ENCODE measurements at places on chromosomes 1 and 21. TPM values are rescaled to one million over a fixed set of nuclear protein-coding genes. Genes with fewer than 3 reads are reported as not detected.

GRCh38 chr1:65278376-65279069 lies 30.8 kb upstream of the DNAJC6 start:
- DNase-seq: no peak
- peak overlapping the region; percentile 11 for H3K4me3 ChIP-seq
- H3K27ac ChIP-seq: peak overlapping the region; percentile 37
- H3K4me1 ChIP-seq: peaks cover 28% of the 10 kb centered on the region
- no peaks in the 10 kb centered on the region for H3K27me3 ChIP-seq

- H3K4me1 ChIP-seq: no peaks in the 10 kb centered on the region
- H3K4me3 ChIP-seq: no peak overlapping the region
- H3K27ac ChIP-seq: no peak overlapping the region
- no peak for DNase-seq
Observed at GRCh38 chr1:53585565-53585964, 126.4 kb downstream of the DMRTB1 start.

GRCh38 chr1:159200769-159201168 lies 3.9 kb upstream of the ACKR1 start:
- no peak overlapping the region for H3K4me3 ChIP-seq
- no peaks in the 10 kb centered on the region for H3K4me1 ChIP-seq
- peaks cover 39% of the 10 kb centered on the region for H3K27me3 ChIP-seq
- no peak overlapping the region for H3K27ac ChIP-seq
- H3K36me3 ChIP-seq: no peaks in the 10 kb centered on the region

The DNASE2B gene
- not detected for total RNA-seq

- no peak for DNase-seq
- H3K27me3 ChIP-seq: no peaks in the 10 kb centered on the region
- peaks cover 39% of the 10 kb centered on the region for H3K4me1 ChIP-seq
Observed at GRCh38 chr1:101241485-101242225, 4.8 kb downstream of the S1PR1 start.

The HTR1D gene
- total RNA-seq: not detected

GRCh38 chr1:226548256-226549093 lies at the start of gene STUM:
Gene STUM, plus strand, starts transcription at chr1:226548764. Its CDS starts 141 bp downstream, at chr1:226548905.
- H3K27ac ChIP-seq: peak within 1 kb of the TSS; percentile 7
- peaks cover 76% of the 10 kb centered on the region for H3K4me1 ChIP-seq
- peak within 1 kb of the TSS; percentile 55 for H3K4me3 ChIP-seq
- DNase-seq: no peak

The PSMG1 gene
- 29.3 TPM for total RNA-seq

- no peak overlapping the region for H3K4me3 ChIP-seq
- H3K36me3 ChIP-seq: no peaks in the 10 kb centered on the region
- no peaks in the 10 kb centered on the region for H3K4me1 ChIP-seq
- no peak for DNase-seq
Observed at GRCh38 chr21:29470397-29470796, 171.7 kb downstream of the BACH1 start.

GRCh38 chr1:204714861-204715511 lies 29.4 kb upstream of the LRRN2 start:
- no peak overlapping the region for H3K4me3 ChIP-seq
- peaks cover 6% of the 10 kb centered on the region for H3K4me1 ChIP-seq
- no peak overlapping the region for H3K27ac ChIP-seq
- no peaks in the 10 kb centered on the region for H3K36me3 ChIP-seq

GRCh38 chr1:101920577-101920976 lies 76.1 kb downstream of the OLFM3 start:
- no peak for DNase-seq
- peaks cover 9% of the 10 kb centered on the region for H3K4me1 ChIP-seq
- no peaks in the 10 kb centered on the region for H3K36me3 ChIP-seq
- no peak overlapping the region for H3K4me3 ChIP-seq

- peaks cover 3% of the 10 kb centered on the region for H3K4me1 ChIP-seq
- DNase-seq: peak; percentile 37
- no peaks in the 10 kb centered on the region for H3K27me3 ChIP-seq
- H3K27ac ChIP-seq: peak within 1 kb of the TSS; percentile 46
Observed at GRCh38 chr1:9996624-9997582, at the start of gene RBP7. Gene RBP7, plus strand, starts transcription at chr1:9997228. Its CDS starts 31 bp downstream, at chr1:9997259.

The HES3 gene
- total RNA-seq: not detected

The LCE1A gene
- not detected for total RNA-seq

DNA sequence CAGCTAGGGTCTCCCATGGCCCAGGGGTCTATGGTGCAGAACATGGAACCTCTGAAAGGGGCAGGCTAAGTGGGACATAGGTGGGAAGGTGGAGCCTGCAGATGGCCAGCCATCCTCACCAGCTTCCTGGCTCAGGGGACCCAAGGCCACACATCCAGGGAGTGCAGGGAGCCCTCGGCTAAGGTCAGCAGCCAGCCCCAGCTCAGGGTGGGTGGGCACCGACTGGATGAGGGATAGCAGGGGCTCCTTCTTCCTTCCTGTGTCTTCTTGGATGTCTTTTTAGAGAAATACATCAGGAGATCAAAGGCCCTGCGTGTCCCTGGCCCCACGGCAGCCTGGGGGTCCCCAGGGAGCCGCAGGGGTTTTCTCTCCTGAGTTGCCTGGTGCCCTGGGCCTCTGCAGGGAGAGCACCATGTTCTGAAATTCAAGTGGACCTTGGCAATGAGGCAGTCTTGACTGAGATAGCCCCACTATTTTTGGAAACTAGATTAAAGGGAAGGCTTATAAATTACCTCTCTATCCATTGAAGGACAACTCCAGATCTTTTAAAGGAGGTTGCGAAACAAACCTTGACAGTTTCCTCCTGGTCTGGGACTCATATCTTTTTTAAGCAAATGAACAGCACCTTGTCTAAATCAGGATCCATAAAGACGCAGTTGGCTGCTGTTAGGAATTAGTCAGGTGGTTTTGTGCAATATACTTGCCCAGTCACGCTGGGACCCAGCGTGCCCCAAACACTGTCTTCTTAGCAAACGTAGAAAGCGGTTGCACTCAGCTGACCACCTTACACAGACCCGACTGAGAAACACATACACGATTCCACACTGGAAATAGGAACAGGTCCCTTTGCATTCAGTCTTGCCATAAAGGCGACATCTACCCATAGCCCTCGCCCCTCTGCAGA lies 242.3 kb downstream of the TOMM20 start:
- DNase-seq: no peak
- peak overlapping the region; percentile 90 for H3K27ac ChIP-seq
- no peak overlapping the region for H3K4me3 ChIP-seq
- H3K4me1 ChIP-seq: peaks cover 15% of the 10 kb centered on the region
- H3K36me3 ChIP-seq: no peaks in the 10 kb centered on the region

DNA sequence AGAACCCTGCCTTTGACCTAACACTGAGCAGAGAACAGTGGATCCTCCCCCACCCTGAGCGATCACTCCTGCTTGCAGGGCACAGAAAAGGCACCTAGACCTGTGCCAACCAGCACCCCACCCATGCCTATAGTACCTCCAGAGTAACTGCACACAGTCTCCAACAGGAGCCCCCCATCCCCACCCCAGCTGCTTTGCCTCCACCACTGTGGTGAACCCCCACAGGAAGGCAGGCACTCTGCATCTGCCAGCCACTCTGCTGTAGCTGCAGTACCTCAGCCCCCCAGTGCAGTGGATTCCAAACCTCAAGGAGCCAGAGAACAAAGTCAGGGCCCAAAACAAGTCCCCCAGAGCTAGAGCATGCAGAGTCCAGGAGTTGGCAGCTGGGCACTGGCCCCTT lies 10.7 kb downstream of the SPATC1L start:
- no peak overlapping the region for H3K27ac ChIP-seq
- H3K4me1 ChIP-seq: no peaks in the 10 kb centered on the region
- no peaks in the 10 kb centered on the region for H3K27me3 ChIP-seq
- no peak overlapping the region for H3K4me3 ChIP-seq
- H3K36me3 ChIP-seq: no peaks in the 10 kb centered on the region
- no peak for DNase-seq

DNA sequence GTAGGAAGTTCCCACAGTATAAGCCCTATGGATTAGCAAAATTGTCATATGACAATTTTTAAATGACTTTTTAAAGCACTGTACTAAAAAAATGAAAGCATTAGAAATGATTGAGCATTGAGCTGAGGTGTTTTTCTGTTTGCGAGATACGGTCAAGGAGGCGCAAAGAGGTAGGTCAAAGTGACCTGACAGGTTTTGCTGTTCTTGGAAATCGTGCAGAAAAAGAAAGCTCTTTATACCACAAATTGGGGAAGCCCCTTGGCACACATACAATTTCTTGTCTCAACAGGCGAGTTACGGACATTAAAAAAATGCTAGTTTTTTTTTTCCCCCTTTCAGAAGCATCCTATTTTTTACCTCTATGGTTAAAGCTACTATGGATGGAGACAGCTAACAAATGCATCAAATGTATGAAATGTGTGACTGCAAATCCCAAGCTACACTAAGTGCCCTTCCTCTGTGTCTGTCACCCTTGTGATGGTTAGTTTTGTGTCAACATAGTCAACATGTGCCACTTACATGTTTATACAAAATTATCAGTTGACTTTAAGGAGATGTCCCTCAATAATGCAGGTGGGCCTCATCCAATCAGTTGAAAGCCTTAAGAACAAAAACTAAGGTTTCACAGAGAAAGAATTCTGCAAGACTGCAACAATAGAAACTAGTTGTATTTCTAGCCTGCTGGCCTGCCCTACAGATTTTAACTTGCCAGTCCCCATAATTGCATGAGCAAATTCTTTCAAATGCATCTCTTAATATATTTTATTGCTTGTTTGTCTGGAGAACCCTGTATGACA lies 29.3 kb downstream of the CRYZ start:
- H3K4me1 ChIP-seq: no peaks in the 10 kb centered on the region
- H3K27me3 ChIP-seq: no peaks in the 10 kb centered on the region
- no peak overlapping the region for H3K4me3 ChIP-seq
- DNase-seq: no peak
- no peak overlapping the region for H3K27ac ChIP-seq
- peaks cover 23% of the 10 kb centered on the region for H3K36me3 ChIP-seq

GRCh38 chr1:42851420-42851819 lies 5.0 kb downstream of the ZNF691 start:
- H3K36me3 ChIP-seq: no peaks in the 10 kb centered on the region
- H3K27me3 ChIP-seq: no peaks in the 10 kb centered on the region
- no peak overlapping the region for H3K4me3 ChIP-seq
- no peak for DNase-seq
- peaks cover 12% of the 10 kb centered on the region for H3K4me1 ChIP-seq

The SPRR5 gene
- not detected for total RNA-seq

DNA sequence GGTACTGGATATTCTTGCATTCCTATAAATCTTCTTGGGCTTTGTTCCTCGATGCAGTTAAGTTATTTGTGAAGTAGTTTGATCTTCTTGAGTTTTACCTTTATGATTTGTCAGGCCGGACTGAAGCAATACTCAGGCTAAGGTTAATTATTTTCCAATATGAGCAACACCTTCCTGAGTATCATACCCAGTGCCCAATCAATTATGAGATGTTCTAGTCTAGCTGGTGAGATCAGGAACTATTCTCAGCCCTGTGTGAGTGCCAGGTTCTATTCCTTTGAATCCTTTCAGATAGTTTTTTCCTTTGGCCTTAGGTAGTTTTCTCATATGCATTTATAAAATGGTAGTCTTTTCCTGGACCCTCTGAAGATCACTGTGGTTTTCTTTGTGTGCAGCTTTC lies 92.5 kb downstream of the SCMH1 start:
- H3K36me3 ChIP-seq: no peaks in the 10 kb centered on the region
- H3K27ac ChIP-seq: no peak overlapping the region
- H3K4me3 ChIP-seq: no peak overlapping the region
- peaks cover 18% of the 10 kb centered on the region for H3K4me1 ChIP-seq

DNA sequence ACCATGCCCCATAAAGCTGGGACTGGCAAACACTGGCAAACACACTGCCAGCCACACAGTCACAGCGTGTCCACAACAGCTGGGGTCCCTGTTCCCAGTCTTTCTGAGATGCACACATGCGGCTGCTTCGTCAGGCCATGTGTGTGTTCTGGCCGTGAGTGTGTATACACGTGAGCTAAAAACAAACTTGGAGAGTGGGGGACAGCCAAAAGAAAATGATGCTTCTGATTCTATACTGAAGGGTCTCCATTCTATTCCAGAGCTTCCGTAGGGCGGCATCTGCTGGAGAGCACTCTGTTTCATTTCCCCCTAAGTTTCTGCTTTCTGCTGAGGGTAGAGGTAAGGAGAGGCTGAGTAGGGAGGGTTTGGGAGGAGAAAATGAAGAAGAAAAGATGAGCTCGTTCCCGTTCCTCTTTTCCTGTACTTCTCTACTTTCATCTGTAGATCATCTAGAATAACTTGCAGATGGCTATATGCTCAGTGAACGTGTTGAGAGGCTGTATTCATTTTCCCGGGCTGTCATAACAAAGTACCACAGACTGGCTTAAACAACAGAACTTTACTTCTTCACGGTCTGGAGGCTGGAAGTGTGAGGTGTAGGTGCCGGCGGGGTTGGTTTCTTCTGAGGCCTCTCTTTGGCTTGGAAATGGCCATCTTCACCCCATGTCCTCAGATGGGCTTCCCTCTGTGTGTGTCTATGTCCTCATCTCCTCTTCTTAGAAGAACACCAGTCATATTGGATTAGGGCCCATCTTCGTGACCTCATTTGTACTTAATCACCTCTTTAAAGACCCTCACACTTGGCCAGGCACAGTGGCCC lies 151.6 kb downstream of the TOMM20 start:
- H3K36me3 ChIP-seq: no peaks in the 10 kb centered on the region
- H3K4me3 ChIP-seq: no peak overlapping the region
- peak overlapping the region; percentile 93 for H3K27ac ChIP-seq
- no peaks in the 10 kb centered on the region for H3K27me3 ChIP-seq
- no peak for DNase-seq
- H3K4me1 ChIP-seq: peaks cover 54% of the 10 kb centered on the region

DNA sequence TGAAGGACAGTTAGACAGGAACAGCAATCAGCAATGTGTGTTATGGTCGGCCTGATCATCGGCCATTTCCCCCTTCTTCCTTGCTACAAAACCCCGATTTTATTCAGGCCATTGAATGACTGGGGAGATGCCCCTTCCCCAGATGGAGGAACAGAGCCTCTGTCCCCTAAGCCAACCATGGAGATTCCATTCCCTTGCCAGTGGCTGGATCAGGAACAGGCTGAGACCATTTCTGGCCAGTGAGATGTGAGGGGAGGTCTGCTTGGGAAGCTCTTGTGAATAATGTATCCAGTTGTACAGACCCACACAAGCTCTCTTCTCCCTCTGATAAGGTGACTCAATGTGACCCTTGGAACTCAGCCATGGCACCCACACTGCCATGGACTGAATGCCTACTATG lies 7.7 kb downstream of the CSRP1 start:
- peaks cover 77% of the 10 kb centered on the region for H3K4me1 ChIP-seq
- H3K27me3 ChIP-seq: no peaks in the 10 kb centered on the region
- H3K27ac ChIP-seq: no peak overlapping the region
- H3K36me3 ChIP-seq: no peaks in the 10 kb centered on the region
- H3K4me3 ChIP-seq: no peak overlapping the region

DNA sequence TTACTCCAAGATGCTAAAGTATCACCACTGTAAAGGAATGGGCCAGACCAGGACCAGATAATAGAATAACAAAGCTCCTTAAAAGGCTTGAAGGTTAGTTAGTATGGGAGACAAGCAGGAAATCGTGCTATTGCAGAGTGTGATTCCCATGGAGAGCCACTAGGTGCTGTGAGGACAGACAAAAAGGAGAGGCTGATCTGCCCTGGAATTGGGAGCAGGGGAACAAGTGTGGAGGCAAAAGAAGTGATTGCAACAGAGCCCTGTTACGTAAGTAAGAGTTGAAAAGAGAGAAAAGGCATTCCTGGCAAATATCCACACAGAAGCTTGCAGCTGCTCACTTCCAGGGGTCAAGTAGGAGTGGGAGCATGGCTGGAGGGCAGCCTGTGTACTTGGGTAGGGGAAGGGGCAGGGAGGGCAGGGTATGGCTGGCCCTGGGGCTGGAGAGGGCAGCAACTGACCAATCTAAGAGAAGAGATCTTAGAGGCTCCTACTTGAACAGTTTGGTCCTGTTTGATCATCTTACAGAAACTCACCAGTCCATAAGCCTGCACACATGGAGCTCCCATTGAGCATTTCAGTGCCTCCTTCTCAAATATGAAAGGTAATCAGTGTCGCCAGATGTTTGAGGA lies 207.7 kb upstream of the GJB5 start:
- no peak overlapping the region for H3K27ac ChIP-seq
- no peaks in the 10 kb centered on the region for H3K4me1 ChIP-seq
- H3K36me3 ChIP-seq: no peaks in the 10 kb centered on the region
- no peak overlapping the region for H3K4me3 ChIP-seq
- DNase-seq: no peak
- peaks cover 35% of the 10 kb centered on the region for H3K27me3 ChIP-seq

All from heart right ventricle (tissue), 16 donors.